ENCODE measurements at places on chromosomes 5 and 9. TPM values are rescaled to one million over a fixed set of nuclear protein-coding genes. Genes with fewer than 3 reads are reported as not detected.

The SPATA31D4 gene
- not detected for polyA plus RNA-seq

The POLR3G gene
- polyA plus RNA-seq: 16.4 TPM

The LMX1B gene
- not detected for polyA plus RNA-seq

The CDC26 gene
- 29.6 TPM for polyA plus RNA-seq

The RICTOR gene
- 1.6 TPM for polyA plus RNA-seq

The ERCC6L2 gene
- polyA plus RNA-seq: 13.8 TPM

The BNC2 gene
- 9.6 TPM for polyA plus RNA-seq

The C9orf153 gene
- 0.03 TPM for polyA plus RNA-seq

The STK32A gene
- 0.20 TPM for polyA plus RNA-seq

The NMUR2 gene
- not detected for polyA plus RNA-seq

The PCDHB7 gene
- polyA plus RNA-seq: 1.7 TPM

Data from SK-N-SH (cell line).